Mesenchymal stem cell (in vitro differentiated cells and primary cell): ENCODE measurements at places on chromosomes 2 and 18.

GRCh38 chr2:40332191-40332826 lies 119.6 kb downstream of the SLC8A1 start:
- H3K27ac ChIP-seq, result peak overlapping the region; percentile 56
- peaks cover 3% of the 10 kb centered on the region for H3K4me1 ChIP-seq
- H3K27me3 ChIP-seq, result no peaks in the 10 kb centered on the region
- H3K36me3 ChIP-seq, result no peaks in the 10 kb centered on the region
- DNase-seq, result peak; percentile 33
- H3K4me3 ChIP-seq, result no peak overlapping the region

GRCh38 chr2:109402980-109403840 lies 210.6 kb downstream of the SEPTIN10 start:
- peaks cover 31% of the 10 kb centered on the region for H3K4me1 ChIP-seq
- peaks cover 23% of the 10 kb centered on the region for H3K36me3 ChIP-seq
- no peak overlapping the region for H3K27ac ChIP-seq
- DNase-seq, result no peak

- no peaks in the 10 kb centered on the region for H3K36me3 ChIP-seq
- H3K4me1 ChIP-seq, result peaks cover 4% of the 10 kb centered on the region
- peak; percentile 25 for DNase-seq
- H3K4me3 ChIP-seq, result no peak overlapping the region
- peaks cover 53% of the 10 kb centered on the region for H3K27me3 ChIP-seq
These were observed 2.8 kb upstream of the RESP18 start for GRCh38 chr2:219335373-219335786.

GRCh38 chr2:232689152-232689910 lies 7.8 kb upstream of the GIGYF2 start:
- peaks cover 2% of the 10 kb centered on the region for H3K4me1 ChIP-seq
- H3K4me3 ChIP-seq, result peak overlapping the region; percentile 27
- no peak overlapping the region for H3K27ac ChIP-seq
- H3K36me3 ChIP-seq, result no peaks in the 10 kb centered on the region
